ENCODE measurements at places on chromosomes 7 and 10.

GRCh38 chr10:124296813-124297788 is 121.6 kb downstream of the OAT start:
- no peak for DNase-seq

- no peak for DNase-seq
Measured at GRCh38 chr10:29176845-29177832, 111.7 kb upstream of the LYZL1 start.

DNA sequence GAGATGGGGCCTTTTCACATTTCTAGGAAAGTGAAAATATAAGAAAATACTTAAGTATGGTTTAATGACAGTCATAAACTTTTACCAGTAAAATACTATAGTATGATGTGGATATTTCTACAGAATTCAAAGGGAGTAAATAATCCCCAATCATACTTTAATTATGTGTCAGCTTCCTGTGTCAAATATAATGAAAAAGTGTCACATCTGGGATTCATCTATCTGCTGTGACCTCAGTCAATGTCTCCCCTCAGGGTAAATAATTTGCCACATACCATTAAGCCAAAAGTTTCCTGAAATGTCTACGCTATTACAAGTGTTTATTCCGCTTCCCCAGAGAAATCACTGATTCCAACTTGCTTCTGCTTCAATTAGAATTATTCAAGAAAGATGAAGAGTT is 110.5 kb downstream of the ITGA8 start:
- no peak for DNase-seq

DNA sequence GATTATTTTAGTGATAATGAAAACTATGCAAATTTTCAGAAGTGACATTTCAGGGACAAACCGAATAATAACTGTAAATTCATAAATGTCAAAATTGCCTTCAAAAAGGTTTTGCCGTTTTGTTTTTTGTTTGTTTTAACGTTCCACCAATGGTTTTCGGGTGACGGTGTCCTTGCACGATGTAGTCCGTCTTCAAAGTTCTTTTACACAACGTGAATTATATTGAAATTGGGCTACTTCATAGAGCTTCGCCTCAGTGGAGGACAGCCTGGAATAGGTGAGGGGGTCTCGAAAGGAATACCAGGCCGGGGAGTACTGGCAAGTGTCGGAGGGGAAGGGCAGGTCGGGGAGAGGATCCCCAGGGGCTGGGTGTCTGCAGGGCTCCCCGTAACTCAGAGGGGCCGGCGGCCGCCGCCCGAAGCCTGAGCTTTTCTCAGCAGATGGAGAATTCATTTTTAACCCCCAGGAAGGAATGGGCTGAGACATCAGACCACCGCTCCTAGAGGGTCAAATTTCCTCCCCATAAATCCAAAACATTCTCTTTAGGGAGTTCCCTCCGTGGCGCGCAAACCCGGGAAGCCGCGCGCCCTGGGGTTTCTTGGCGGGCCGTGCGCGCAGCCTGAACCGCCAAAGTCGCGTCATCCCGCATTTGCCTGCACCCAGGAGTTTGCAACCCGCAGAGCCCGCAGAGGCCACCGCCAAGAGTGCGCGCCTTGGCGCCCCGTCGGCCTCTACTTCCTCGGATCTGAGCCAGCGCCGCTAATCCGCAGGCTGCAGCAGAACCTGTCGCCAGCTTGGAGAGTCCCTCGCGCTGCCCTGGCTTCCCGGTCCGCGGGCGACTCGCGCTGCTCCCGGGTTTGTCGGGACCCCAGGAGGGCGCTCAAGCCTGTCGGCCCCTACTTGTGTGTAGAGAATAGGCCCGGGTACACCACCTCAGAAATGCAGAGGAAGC is 17.3 kb upstream of the EVX1 start:
- DNase-seq = no peak

- DNase-seq = no peak
Measured at GRCh38 chr7:34486371-34486770, 171.6 kb upstream of the NPSR1 start.

- no peak for DNase-seq
Measured at GRCh38 chr7:20172736-20173334, 44.3 kb downstream of the MACC1 start.

All from stimulated activated CD8-positive, alpha-beta memory T cell treated with anti-CD3 and anti-CD28 coated beads, Interleukin-7, amount 100 ng/mL, for 1 hour (primary cell).